Colonic mucosa (tissue), 4 donors: ENCODE measurements at places on chromosomes 2 and 18.

DNA sequence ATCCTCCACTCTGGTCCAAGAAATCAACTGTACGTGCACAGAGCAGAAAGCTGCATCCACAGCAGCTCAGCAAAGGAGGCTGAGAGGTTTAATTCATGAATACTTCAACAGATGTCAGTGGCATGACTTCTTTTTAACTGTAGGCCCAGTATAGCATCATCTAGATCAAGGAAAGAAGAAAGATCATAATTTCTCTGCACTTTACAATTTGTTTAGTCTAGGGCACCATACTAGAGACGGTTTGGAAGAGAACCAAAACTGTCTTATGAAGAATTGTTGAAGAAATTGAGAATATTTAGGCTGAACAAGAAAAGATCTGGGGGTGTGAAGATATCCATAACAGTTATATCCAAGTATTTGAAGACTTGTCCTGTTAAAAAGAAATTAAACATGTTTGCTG lies 30.5 kb upstream of the MAP3K20 start:
- no peak for DNase-seq

GRCh38 chr2:14304326-14304725 lies 328.2 kb upstream of the LRATD1 start:
- DNase-seq, result no peak

GRCh38 chr2:15989559-15989958 lies 49.2 kb downstream of the MYCN start:
- DNase-seq, result no peak

GRCh38 chr2:224591220-224591619 lies 6.1 kb upstream of the CUL3 start:
- no peak for DNase-seq

DNA sequence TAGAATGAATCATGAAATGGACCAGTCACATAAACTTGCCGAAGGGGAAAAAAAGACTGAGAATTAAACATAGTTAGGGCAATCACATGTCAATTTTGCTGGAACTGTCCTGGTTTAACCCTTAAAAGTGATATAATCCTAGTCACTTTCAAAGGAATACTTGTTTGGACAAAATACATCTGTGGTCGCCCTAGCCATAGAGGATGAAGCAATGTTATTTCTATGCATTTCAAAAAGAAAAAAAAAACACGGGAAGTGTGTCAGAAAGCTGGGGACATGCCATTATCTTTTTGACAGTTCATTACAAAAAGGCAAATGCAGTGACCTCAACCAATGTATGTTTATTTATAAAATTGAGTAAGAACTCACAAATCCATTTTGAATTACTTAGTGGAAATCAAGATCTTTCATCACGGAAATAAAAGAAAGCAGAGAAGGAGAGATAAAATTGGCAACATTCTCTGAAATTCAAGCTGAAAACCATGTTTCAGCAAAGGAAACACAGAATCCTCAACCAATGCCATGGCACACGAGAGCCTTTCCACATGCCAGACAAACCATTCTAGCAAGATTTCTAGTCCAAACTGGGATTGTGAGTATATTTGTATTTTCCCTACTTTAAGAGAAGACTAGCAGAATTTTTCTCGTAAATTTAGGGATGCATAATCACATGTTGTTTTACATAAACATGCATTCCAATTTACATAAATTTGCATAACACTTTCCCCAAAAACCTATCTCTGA lies 854.3 kb upstream of the ACVR2A start:
- DNase-seq, result no peak

DNA sequence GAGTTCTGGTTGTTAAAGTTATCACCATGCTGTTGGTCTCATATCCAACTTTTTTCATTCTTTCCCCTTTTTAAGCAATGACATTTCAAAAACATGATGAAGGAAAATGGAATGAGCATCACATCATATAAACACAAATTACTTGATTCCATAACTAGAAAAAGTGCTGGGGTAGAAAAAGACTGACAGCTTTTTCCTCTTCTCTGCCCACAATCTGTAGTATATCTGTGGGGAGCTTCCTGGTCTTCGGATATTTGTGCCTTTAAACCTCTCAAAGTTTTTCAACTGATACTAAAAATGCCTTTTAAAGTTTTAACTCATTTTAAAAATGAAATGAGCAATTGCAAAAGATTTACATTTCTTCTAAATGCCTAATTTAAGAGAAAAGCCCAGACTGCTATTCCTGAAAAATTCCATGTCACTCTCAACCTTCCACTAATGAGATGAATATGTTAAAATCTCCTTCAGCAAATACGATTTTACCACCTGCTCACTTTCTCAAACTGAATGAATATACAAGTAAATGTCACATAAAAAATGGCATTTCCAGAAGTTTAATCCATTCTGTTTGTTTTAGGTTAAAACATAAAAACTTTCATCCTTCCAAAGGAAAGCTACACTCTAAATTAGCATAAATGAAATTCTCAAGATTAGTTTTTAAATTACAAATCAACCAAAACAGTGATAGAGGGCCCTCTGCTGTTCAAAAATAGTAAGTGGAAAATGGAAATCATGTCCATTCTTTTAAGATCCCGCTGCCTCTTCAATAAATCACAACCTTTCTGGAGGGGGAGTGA lies 2.1 kb downstream of the DNAH7 start:
- no peak for DNase-seq

GRCh38 chr18:48539406-48540250 lies 797 bp downstream of the CTIF start:
- peak; percentile 49 for DNase-seq

- no peak for DNase-seq
These were observed 46.4 kb downstream of the ZNF521 start for GRCh38 chr18:25305584-25305983.

- no peak for DNase-seq
These were observed 1130.1 kb upstream of the CELF4 start for GRCh38 chr18:38695559-38696280.

GRCh38 chr2:120708944-120709607 lies 26.6 kb upstream of the GLI2 start:
- DNase-seq, result no peak

DNA sequence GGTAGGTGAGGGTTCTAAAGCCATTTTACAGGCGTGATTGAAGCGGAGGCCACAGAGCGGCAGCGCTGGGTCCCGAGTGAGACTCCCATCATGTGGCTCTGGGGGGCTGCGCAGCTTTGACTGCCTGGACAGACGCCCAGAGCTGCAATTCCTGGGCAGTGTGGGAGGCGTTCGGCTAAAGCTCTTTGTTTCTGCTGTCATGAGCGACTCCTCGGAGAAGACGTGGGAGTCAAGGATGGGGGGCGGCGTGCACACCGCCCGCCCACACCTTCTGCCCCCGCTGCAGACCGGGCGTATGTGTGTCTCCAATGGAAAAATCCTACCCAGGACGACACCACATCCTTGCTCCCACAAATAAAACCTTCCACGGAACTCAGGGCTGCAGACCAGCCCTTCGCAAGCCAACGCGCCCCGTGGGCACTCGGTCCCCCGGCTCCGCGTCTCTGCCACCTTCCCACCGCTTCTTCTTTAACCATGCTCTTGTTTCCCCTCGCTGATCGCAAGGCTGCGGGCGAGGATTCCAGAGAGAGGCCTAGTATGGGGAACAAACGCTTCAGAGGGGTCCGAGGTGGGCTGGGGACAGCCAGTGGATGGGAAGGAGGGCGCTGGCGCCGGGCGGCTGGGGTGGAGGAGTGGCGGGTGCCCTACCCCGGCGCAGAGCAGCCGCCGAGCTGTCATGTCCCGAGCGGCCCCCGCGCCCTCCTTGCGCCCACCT lies 680 bp upstream of the LBH start:
- DNase-seq, result no peak

- DNase-seq, result no peak
These were observed 41.5 kb downstream of the MARCHF7 start for GRCh38 chr2:159753797-159754196.

DNA sequence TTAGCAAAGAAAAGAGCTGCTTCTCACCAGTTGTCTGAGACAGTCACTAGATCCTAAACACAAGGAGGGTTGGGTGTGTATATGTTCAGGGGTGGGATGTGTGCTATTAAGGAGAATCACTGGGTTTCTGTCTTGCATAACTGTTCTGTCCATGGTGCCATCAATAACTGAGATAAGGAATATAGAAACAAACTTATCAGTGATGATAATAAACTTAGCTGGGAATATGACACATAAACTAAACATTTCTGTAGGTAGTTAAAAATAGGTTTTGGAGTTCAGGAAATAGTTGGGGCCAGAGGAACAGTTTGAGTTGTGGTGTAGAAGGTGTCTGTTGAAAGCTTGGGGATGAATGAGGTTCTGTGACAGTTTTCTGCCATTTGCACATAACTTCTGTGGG lies 17.4 kb downstream of the NAPG start:
- DNase-seq, result no peak

DNA sequence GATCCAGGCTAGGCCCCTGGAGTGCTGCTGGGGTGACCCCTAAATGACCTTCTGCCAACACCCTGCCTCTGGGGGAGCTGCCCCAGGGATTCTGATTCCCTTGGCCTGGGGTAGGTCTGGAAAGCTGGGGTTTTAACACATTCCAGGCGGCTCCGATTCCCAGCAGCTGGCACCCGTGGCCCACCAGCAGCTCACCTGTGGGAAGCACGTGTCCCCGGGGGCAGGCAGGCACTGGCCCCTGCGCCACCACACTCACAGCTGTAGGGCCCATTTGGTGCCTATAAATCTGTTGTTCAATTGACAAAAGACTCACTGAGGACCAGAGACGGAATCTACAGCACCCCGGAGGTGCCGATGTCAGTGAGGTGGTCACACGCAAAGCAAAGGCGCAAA lies 4.1 kb upstream of the KLHL30 start:
- no peak for DNase-seq

GRCh38 chr2:233213011-233213410 lies 38.5 kb upstream of the ATG16L1 start:
- DNase-seq, result no peak

DNA sequence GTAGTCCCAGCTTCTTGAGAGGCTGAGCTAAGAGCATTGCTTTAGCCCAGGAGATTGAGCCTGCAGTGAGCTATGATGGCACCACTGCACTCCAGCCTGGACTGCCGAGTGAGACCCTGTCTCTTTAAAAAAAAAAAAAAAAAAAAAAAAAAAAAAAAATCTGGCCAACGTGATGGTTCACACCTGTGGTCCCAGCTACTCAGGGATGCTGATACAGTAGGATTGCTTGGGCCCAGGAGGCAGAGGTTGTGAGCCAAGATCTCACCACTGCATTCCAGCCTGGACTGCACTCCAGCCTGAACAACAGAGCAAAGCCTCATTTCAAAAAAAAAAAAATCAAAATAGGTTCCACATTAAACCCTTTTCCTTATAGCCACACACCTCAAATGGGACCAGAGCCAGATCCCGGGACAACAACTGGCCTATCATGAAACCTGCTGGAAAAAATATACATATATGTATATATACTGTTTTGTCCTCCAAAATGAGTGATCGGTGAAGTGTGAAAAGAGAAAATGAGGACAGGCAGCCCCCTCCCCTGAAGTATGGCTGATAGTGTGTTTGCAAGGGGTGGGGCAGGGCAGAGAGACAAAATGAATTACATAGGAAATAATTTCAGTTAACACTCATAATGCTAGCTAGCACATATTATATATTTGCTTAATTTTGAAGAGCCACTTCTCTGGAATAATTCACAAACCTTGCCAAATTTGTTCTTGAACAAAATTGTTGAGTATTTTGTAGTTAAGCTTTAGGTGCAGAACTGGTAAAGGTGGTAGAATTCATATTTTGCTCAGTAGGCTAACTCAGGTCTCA lies 22.9 kb downstream of the MAPRE2 start:
- DNase-seq, result no peak

DNA sequence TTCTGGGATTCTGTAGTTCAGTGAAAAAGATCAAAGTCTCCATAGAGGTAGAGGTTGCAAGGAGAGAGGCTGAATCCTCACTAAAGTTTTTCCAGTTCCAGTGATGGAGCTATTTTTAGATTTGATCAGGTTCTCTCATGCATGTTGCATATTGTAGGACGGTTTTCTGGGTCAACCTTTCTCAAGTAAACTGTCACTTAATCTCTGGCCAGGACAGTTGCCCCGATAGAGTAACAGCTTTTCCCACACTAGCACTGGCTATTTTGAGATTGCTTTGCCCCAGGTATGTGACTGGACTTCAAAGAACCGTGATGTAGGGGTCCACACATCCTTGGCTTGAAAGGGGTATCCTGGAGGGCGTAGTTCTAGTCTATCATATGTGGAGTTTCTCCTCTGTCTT lies 101.2 kb upstream of the MSH2 start:
- DNase-seq, result no peak

- no peak for DNase-seq
These were observed 4.4 kb downstream of the SESTD1 start for GRCh38 chr2:179260224-179260623.

GRCh38 chr2:227057060-227057459 lies 106.9 kb downstream of the COL4A4 start:
- DNase-seq, result no peak
